ENCODE measurements at places on chromosomes 2 and 18.

DNA sequence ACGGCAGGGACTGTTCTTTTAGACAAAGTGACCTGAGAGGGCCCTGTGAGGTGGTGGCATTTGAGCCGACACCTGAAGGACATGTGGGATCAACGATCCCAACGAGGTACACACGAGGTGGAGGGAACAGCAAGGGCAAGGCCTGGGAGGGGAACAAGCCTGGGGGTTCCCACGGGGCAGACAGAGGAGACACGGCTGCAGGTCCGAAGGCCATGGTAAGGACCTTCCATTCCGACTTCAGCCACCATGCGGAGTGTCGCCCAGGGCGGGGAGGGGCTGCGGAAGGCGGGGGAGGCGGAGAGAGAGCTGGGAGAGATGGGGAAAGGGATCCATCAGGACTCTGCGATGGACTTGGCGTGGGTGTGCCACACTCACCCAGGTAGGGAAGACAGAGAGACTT, 151.8 kb downstream of the HDAC4 start:
- no peak for DNase-seq

GRCh38 chr2:41972819-41973218, 75.0 kb upstream of the PKDCC start:
- DNase-seq, result no peak

GRCh38 chr2:12861344-12861930, 144.7 kb downstream of the TRIB2 start:
- DNase-seq, result no peak

DNA sequence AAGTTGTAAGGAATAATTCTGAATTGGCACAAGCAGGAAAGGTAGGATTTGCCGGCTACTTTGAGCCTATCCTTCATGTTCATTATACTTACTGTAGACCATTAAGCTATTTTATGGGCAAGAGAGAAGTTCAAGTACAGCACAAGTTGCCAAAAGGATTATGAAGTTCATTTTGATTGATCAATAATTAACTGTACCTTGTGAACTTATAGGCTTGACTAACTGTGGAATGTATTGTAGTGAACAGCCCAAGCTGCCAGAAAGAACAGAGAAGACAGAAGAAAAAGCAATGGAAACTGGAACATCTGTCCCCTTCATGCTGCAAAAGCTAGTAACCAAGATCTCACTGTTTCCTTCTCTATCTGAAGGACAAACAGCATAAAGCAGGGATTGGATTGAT, 810.1 kb upstream of the ZEB2 start:
- DNase-seq, result no peak

GRCh38 chr2:176729706-176730569, 460.7 kb downstream of the MTX2 start:
- no peak for DNase-seq

GRCh38 chr2:20291106-20291564, 59.5 kb downstream of the PUM2 start:
- DNase-seq, result no peak

- DNase-seq, result no peak
Measured at GRCh38 chr2:6787376-6787775, 78.3 kb downstream of the CMPK2 start.

GRCh38 chr2:43519643-43520221, 76.1 kb downstream of the THADA start:
- DNase-seq, result no peak

DNA sequence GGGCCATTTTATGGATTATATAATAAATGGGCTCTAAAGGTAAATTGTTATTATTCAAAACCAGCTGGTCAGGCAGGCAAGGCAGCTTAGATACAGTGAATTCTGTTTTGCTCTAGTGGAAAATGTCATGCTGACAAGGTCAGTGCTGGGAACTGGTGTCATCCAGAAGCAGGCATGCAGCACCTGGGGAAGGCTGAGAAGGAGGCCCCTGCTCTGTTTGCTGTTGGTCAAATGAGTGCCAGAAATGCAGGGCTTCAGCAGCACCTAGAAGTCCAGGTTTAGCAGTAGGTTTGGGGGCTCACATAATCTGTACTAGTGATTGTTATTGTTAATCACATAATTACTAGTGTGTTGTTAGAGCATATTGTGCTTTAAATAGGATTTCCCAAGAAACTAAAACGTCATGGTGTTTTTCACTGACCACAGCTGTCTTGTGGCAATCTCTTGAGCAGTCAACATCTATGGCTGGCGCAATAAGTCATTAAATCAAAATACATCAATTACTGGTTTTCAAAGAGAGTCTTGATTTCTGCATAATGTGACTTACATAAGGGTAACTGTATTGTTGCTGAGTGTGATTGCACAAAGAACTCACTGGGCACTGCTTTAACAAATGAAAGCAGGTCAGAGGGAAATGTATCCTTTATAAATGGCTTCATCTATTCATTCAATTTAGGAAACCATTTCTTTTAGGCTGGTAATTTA, 99.1 kb downstream of the MYO3B start:
- DNase-seq, result no peak

DNA sequence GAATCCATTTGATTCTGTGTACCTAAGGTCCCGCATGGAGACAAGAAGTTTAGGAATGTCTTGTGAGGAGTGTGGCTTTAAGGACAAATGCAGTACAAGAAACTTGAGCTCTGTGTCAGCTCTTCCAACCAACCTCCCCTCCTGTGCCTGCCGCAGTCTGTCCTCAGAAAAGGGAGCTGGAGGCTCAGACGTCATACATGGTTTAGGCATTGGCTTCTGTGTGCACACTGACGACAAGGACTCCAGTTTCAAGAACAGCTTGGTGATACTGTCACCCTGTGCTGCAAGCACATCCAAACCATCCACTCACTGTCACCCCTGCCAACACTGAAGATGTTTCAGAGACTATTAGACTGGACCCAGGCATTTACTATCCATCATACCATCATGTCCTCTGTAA, 470.4 kb downstream of the IRS1 start:
- DNase-seq, result no peak

GRCh38 chr2:190636361-190636760, 12.5 kb upstream of the NAB1 start:
- no peak for DNase-seq
